Activated T-cell treated with anti-CD3 and anti-CD28 coated beads for 1 hour (primary cell): ENCODE measurements at places on chromosomes 6 and 20.

DNA sequence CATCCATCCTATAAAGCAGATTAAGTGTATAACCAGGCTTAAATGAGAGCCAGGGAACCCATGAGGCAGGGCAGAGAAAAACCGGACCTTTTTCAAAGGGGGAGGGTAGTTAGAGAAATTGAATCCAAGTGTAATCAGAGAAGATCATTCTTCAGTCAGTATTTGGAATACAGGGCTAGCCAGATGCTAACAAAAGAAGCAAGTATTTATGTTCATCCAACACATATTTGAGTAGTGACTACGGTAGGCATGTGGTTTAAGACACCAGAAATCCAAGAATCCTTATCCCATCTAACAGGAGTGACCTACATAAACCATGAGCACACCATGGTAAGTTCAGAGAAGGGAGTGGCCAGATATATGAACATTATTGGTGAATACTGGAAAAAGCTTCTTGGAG lies 46.8 kb upstream of the FAM83C start:
- DNase-seq = no peak

- no peak for DNase-seq
These were observed 10.6 kb upstream of the CLIC5 start for GRCh38 chr6:46026307-46026706.

GRCh38 chr6:45433533-45434380 lies 56.0 kb upstream of the SUPT3H start:
- no peak for DNase-seq

DNA sequence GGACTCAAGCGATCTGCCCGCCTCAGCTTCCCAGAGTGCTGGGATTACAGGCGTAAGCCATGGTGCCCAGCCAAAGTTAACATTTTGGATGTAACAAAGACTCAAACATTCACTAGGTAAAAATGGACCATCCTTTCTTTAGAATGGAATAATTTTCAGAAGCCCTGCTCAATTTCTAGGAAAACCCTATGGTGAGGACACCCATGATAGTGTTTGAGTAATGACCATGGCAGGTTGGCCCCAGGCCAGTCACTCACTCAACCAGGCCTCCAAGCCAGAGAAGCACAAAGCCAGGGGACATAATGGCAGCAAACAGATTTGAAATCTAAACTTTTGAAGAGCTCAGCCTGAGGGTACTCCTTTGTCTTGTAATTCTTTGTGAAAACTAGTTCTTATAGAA lies 59.9 kb upstream of the GPR6 start:
- DNase-seq = no peak

GRCh38 chr20:43751167-43752050 lies 24.6 kb upstream of the GTSF1L start:
- no peak for DNase-seq

GRCh38 chr6:37819802-37820717 lies 533 bp downstream of the ZFAND3 start:
- DNase-seq = peak; percentile 15

DNA sequence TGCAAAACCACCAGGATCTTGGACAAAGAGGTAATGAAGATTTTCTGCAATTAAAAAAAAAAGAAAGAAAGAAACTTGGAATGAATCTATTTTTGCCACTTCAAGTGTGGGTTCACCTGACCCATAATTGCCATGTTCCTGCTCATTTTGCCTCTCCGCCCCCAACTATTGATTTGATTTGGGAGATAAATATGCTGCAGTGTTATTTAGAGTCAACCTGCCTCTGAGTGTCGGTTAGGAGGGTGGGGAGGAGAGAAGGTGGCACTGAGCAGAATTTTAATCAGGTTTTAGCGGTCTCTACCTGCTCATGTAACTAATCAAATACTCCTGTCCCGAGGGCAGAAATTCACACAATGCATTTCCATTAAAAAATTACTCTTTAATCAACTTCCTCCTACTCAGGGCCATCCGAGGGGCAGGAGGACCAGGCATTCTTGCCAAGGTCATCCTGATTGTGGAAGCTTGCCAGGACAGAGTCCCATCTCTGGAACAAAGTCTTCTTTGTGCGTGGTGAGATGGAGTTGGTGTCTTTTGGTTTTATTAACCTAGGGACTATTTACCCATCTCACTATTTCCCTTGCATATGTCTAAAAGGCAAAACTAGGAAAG lies 300.1 kb downstream of the CDH26 start:
- DNase-seq = no peak

- no peak for DNase-seq
These were observed 236.1 kb downstream of the COL12A1 start for GRCh38 chr6:74969591-74970267.

DNA sequence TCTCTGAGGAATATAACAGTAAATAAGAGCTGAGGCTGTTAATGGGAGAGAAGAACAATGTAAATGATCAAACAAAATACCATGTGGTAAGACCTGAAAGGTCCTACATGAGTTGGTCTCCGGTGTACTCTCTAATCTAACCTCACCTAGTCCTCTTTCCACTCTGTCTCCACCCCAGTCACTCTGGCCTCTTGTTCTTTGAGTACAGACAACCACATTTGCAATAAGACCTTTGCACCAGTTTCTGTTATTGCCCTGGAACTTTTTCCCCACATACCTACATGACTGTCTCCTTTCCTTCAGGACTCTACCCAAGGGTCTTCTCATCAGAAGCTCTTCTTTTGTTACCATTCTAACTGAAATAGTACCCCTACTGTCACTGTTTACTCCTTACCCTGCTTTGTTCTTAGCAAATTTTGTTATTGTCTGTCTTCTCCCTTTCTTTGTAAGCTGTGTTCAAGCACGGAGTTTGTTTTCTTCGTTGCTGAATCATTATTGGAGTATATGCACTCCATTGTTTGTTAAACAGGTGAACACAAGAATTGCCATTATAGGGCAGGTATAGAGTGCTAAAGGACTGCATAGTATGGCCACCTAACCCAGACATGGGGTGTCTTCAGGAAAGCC lies 37.3 kb downstream of the MAPK14 start:
- no peak for DNase-seq

DNA sequence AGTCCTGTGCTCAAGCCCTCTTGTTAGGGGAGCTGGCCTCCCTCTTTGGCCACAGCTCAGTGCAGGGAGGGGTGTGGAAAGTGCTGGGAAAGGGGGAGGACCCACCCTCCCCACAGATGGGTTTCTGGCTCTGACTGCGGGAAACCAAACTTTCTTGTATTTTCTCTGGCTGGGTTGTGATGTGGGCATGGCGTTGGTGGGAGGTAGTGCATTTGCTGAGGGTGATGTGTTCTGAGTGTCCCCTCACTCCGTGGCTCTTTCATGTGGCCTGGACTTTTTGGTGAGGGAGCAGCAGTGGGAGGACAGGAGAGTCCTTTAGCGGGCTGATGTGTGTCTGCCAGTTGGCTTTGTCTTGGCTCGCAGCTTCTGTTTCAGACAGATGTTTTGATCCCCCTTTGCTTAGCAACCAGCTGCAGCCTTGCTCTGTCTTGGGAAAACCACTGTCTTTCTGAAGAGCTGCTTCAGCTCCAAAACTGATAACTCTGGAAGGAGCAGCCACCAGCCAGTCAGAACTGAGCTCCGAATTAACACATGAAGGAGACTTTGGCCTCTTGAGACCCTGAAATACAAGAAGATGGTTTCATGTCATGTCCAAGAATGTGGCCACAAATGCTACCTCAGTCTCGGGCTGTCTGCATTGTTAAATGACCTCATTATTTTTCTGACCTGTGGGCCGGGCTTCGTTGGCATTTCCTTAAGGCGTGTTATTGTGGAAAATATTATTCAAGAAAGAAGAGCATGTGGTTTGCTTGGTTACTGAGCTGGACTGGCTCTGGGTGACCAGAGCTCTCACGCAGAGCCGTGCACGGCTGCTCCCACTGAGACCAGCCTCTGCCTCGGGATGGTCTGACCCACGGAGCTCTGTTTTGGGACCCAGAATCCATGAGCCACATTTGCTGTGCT lies 21.5 kb downstream of the SYNJ2 start:
- DNase-seq = no peak

DNA sequence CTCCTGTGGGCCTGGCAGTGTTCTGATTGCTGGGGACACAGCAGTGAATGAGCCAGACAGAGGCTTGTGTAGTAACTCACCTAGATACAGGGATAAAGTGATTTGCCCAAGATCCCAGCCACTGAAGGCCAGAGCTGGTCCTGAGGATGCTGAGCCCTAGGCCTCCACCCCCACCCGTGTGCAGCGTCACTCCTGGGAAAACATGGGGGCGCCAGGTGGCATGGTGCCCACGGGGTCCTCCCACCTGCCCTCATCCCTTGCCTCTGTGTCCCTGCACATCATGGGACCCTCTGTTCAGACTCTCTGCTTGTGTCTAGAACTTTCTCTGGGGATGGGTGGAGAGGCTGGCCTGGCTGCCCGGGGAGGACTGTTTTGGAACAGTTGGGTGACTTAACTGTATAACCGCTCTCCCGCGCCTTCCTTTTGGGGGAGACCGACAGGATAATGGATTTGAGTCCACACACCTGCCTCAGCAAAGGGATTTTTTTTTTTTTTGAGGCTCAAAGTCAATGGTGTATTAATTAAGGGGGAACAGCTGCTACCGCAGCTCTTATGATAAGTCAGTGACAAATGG lies 19.6 kb downstream of the LEMD2 start:
- DNase-seq = no peak

- DNase-seq = peak; percentile 32
These were observed 174.1 kb downstream of the BMP7 start for GRCh38 chr20:57092112-57092899.

- no peak for DNase-seq
These were observed 56.3 kb upstream of the EYA4 start for GRCh38 chr6:133184798-133185372.

DNA sequence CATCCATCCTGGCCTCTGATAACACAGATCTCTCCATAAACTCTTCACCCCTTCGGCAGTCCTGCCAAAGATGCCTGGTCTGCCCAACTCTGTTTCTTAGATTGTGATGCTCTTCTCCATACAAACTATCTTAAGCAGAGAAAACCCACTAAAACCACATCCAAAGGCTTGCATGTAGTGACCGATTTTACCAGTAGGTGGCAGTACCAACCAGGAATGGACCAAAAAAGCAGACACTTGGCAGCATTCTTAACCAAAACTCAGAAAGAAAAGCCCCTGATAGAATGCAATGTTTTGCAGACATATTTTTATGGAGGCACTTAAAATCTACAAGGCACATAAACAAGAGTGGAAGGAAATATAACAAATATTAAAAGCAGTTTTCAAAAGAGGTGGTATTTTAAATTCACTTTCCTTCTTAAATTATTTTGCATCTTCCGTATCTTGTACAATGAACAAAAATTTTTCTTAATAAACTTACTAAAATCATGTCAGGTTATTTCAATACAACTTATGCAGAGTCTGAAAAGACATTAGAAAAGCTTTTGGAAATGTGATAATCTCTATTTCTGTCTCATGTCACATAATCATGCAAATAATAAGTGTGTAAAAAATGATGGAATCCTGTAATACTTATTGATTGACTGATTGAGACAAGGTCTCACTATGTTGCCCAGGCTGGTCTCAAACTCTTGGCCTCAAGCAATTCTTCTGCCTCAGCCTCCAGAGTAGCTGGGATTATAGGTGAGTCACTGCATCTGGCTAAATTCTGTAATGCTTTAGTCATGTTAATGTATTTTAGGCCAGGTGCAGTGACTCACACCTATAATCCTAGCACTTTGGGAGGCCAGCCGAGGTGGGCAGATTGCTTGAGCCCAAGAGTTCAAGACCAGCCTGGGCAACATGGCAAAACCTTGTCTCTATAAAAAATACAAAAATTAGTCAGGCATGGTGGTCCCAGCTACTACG lies 29.4 kb downstream of the LRP11 start:
- DNase-seq = peak; percentile 72

DNA sequence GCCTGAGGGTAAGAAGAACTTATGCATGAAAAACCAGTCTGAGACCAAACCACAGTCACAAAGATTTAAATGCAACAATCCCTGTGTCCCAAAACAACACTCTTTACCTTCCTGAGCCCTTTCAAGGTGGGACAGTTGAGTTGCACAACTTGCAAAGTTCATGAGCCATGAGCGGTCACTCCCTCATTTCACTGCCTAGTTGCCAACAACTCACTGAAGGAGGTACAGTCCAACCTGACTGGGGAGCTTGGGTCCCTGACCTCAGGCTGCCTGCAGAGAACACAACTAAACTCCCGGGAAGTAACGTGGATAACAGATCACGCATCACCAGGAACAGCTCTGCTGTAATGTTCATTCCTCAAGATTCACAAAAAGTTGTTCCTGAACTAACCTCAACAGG lies 69.4 kb downstream of the MBOAT1 start:
- DNase-seq = no peak

GRCh38 chr6:95249175-95249574 lies 328.2 kb upstream of the MANEA start:
- no peak for DNase-seq

DNA sequence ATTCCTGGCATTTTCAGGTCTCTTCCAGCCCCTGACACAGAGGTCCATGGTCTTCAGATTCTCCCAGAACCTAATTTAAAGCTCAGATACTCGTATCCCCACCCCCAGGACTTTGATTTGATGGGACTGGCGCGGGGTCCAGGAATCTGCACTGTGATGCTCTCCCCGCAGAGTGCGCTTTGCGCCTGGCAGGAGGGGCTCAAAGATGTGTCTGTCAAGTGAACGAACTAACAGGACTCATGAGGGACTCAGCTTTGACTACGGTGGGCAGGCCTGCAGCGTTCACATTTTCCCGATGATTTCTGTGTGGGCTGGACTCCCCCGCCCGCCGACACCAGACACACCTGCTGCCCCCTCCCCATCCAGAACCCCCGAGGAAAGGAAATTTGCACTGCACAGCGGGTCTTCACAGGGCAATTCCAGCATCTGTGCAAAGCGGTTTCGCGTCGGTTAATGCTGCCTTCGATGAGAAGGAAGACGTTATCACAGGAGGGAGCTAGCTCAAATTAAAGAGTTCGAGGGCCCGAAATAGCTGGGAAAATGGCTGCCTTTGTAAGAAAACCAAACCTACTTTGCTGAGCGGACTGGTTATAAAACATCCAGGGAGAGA lies 90.2 kb downstream of the ZDHHC14 start:
- no peak for DNase-seq
